ENCODE measurements at places on chromosomes 7 and 10.

DNA sequence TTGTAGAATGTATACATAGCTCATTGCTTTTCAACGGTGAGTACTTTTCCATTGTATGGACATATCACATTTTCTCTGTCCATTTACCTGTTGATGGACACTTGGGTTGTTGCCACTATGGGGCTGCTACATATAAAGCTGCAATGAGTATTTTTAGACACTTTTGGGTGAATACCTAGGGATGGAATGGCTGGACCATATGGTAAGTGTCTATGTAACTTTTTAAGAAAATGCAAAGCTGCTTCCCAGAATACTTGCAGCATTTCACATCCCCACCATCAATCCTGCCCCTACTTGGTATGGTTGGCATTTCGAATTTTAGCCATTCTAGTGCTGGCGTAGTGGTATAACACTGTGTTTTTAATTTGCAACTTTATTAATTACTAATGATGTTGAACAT lies 274.6 kb downstream of the TNS3 start:
- no peak for DNase-seq

- no peak for DNase-seq
Observed at GRCh38 chr10:124066126-124066700, 27.2 kb downstream of the CHST15 start.

GRCh38 chr10:26733750-26734568 lies 36.5 kb downstream of the PDSS1 start:
- peak; percentile 80 for DNase-seq

DNA sequence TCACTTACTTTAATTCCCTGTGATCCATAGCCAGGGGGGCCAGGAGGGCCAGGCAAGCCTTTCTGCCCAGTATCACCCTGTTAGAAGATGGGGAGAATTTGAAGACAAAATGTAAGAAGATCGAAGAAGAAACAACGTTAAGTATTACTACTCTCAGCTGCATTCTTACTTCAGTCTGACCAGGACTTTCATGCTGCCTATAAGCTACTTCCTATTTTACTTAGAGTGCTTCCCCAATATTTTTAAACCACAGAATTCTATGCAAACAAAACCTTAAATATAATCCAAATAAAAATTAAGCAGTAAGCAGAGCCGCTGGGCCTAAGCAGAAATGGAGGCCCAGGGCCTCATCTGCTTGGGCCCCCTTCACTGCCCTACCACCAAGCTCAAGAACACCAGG lies 117.8 kb downstream of the COL28A1 start:
- DNase-seq = no peak

DNA sequence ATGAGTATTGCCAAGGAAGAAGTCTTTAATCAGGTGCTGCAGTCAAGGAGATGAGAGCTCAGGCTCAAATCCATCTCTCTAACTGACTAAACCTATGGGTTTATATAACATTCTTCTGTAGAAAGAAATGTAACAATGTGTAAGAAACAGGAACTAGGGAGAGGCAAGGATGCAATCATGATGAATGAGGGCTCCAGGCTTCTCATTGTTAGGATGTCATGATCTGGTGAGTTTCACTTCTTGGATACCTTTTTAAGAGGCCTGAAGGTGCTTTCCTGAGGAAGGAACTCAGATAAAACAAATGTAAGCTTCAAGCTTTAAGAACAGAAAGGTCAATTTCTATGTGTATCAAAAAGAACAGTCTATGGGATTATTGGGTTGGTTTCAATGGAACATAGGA lies 30.8 kb upstream of the SCIN start:
- DNase-seq = no peak

- DNase-seq = no peak
Observed at GRCh38 chr10:70162892-70163201, 7.5 kb downstream of the SAR1A start.

DNA sequence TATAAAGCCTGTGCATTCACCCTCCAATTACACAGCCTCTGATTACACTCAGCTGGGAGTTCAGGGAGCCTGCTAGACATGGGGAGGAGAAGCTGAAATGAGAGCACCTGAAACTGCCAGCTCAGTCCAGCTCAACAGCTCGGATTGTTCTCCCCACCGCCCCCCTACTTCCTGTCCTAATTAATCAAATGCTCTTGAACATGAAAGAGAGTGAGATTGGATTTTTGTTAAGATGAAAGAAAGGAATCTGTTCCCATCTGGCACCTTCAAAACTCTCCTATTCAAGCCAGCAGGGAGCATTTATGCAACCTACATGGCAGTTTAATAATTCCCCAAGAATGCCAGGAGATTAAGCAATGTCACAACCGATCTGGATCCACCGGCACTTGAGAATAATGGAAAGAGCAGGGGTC lies 98.0 kb downstream of the NPSR1 start:
- peak; percentile 60 for DNase-seq

DNA sequence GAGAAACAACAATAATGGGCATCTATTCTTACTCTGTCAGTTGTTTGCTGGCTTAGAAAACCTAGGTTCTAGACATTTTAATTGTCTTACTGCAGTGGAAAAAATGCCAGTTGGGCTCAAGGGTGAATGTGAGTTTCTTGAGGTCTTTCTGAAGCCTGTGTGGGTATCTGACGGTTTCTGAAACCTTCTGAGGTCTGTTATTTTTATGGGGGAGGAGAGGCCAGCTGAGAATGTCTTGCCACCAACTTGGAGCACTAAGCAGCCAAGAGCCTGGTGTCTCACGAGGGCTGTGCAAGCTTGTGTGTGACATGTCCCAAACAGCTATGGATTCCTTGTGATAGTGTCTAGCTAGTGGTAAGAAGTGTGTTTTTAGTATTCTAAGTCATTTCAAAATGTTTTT lies 24.2 kb upstream of the DDC start:
- DNase-seq = no peak

GRCh38 chr10:9091530-9092093 lies 1037.1 kb downstream of the GATA3 start:
- no peak for DNase-seq

- DNase-seq = no peak
Observed at GRCh38 chr10:112775381-112775780, 174.7 kb upstream of the TCF7L2 start.

DNA sequence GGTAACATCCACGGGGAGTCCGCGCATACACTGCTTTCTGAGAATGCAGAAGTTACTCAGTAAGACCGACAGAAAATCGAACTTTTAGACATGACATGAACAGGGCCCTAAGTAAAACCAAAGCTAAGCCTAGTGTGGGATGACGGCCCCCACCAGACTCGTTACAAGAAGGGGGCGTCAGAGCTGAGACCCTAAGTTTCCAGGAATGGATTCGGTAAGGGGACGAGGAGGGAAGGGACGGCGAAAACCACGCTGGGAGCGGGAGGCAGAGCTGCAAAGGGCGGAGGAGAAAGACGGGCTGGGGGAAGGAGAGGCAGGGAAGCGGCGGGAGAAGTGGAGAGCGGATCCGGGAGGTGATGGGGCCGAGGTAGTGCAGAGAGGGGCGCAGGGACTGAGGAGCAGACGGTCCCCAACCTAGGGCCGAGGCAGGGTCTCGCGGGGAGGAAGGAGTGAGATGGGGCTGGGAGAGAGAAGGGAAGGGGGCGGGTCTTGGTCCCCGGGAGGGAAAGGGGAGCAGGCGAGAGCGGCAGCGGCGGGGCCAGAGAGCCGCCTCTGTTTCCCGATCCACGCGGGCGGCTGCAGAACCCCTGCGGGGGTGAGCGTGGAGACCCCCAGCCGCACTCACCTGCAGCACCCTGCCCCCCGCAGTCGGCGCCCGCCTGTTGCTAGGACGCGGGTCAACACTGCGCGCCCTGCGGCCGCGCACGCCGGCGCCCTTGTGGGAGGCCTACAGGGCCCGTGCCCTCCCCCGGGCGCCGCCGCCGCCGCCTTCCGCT lies 513 bp downstream of the ODAD2 start:
- no peak for DNase-seq

GRCh38 chr10:15780353-15781135 lies 60.8 kb upstream of the ITGA8 start:
- DNase-seq = no peak

- DNase-seq = no peak
Observed at GRCh38 chr7:29381206-29382094, 182.2 kb upstream of the PRR15 start.

GRCh38 chr7:39609113-39609934 lies 14.0 kb upstream of the RALA start:
- no peak for DNase-seq

DNA sequence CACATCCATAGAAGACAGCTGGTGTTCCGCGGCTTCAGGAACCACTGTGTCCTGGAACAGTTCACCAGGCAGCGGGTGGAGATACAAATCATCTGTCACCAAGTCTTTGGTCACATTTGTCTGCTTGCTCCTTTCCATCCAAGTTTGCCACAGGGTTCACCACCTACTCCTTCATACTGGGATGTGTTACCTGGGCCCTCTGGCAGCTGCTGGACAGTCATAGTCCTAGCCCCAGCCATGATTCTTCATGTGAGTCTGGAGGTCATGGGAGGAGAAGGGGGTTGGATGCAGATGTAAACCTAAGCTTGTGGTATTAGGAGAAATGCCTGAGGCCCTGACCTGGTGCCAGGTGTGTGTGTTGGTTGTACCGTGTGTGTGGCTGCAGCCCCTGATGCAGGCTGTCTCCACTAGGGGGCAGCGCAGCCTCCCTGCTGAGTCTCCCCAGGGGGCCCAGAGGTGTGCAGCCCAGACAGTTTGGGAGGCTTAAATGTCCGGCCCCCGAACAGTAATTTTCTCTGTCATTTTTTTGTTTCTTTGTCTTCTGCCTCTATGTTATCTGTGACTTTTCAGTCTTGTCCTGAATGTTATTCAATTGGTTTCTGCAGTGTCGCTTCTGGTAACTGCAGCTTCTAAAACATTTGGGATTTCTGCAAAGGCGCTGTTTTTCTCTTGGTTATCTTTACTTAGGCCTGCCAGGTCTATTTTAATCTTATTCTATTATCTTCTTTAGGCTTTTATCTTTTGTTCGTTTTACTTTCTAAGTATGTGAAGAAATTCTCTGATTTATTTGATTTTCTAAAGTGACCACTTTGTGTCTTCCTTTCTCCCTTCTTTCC lies 14.8 kb downstream of the NPS start:
- DNase-seq = no peak

GRCh38 chr7:135690566-135690965 lies 28.3 kb downstream of the STMP1 start:
- DNase-seq = no peak

- DNase-seq = no peak
Observed at GRCh38 chr7:90624225-90624911, 28.2 kb downstream of the CDK14 start.

Measured in NCI-H774 (cell line).